Erythroblast (primary cell): ENCODE measurements at places on chromosomes 13 and 19.

GRCh38 chr19:11659612-11660011 is 62.3 kb downstream of the ZNF627 start:
- peak; percentile 11 for DNase-seq

- peak; percentile 71 for DNase-seq
Measured at GRCh38 chr19:55116232-55116858, 1.1 kb downstream of the PPP1R12C start.

DNA sequence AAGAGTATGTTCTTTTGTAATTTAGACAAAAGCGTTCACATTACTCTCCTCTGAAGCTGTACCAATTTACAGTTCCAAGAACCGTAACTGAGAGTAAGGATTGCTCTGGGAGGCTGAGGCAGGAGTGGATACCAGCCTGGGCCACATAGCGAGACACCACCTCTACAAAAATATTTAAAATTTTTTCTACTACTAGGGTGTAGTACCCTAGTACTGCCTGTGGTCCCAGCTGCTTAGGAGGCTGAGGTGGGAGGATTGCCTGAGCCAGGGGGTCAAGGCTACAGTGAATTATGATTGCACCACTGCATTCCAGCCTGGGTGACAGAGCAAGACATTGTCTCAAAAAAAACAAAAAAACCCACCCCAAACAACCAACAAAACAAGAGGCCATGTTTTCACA is 12.1 kb upstream of the CYP2A6 start:
- DNase-seq, result peak; percentile 39

DNA sequence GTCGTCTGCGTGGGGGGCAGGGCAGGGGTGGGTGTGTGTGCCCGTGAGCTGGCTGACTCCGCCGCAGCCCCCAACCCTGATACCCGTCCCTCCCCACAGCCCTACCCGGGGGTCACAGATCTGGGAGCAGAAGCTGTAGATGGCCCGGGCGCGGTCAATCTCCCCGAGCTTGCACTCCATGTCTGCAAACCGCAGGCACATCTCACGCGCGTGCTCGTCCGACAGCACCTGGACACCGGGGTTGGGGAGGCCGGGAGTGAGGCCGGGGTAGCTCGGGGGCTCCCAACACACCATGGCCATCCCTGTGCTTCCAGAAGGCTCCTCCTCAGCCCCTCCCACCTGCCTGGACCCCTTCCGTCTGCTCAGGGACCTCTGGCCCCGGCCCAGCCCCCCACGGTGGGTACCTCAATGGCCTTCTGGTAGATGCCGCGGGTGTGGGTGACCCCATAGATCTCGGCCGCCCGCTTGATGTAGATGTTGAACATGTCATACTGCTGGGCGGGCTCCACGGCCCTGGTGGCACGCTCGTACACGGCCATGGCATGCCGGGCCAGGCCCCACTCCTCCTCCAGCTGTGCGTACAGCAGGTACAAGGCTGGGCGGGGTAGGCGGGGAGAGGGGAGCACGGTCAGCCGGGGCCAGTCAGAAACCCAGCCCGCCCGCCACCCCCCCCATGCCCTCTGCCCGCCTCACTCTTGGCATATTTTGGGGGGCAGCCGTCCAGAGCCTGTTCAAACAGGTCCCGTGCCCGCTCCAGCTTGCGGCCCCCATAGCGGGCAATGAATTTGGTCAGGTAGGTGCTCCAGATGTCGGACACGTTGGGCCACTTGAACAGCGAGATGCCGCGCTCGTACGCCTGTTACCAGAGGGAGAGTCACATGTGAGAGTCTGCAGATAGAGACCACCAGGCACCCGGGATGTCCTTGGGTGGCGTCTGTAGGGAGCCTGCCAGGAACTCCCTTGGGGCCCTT is 8.6 kb downstream of the XAB2 start:
- no peak for DNase-seq

DNA sequence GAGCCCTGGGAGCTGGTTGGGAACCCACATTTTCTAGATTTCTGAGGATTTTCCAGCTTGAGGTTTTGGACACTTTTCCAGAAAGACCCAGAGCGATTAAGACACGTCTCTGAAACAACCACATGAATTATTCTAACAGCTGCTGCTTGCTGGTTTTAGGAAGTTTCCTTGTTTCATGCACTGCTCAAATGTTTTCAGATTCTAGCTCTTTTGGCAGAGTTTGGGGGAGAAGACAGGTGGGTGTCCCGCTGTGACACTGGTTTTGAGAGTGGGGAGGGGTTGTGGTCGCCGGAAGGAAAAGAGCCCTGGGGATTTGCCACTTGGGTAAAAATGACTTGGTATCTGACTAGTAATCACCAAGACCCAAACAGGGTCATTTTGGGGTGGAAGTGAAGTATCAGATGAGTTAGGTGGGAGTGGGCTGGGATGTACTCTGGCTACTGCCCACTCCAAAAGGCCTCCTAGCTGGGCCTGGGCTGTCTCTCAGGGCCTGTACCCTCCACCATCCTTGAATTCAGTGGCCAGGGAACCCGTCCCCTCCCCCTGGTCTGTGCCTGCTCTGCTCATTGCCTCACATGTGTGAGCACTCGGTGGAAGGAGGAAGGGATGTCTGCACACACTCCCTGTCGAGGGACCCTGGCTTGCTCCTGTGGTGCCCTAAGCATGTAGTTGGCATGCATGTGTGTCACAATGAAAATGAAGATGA is 13.2 kb downstream of the GATAD2A start:
- no peak for DNase-seq

- DNase-seq, result no peak
Measured at GRCh38 chr13:27016875-27017274, 154.7 kb downstream of the USP12 start.

GRCh38 chr13:95982144-95982543 is 71.1 kb downstream of the UGGT2 start:
- DNase-seq, result no peak

- no peak for DNase-seq
Measured at GRCh38 chr19:14901675-14902260, 15.8 kb upstream of the OR7A17 start.

GRCh38 chr13:98293570-98294142 is 116.6 kb upstream of the RNF113B start:
- DNase-seq, result no peak

- DNase-seq, result no peak
Measured at GRCh38 chr13:111634410-111634809, 314.0 kb downstream of the TEX29 start.

- DNase-seq, result no peak
Measured at GRCh38 chr19:441213-441836, 19.5 kb downstream of the SHC2 start.

DNA sequence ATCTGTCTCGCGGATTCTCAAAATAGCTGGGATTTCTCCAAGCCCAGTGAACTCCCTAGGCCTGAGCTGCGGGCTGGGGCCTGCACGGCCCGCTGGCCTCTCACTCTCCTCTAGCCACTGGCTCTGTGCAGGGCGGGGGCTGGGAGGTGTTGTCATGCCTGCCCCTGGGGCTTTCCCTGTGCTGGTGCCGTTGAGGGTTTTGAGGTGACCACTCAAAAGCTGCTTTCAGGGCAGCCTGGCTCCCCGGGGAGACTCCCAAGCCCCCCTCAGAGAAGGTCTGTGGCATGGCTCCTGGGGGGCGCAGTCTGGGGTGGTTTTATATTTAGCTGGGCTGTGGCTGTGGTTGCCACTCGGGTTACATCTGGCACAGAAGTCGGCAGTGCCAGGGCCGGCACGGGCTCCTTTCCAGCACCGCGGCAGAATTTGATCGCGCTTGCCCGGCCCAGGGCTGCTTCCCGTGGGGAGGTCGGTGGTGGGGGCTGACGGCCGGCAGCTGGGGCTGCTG is 10.0 kb downstream of the NDUFB7 start:
- no peak for DNase-seq

DNA sequence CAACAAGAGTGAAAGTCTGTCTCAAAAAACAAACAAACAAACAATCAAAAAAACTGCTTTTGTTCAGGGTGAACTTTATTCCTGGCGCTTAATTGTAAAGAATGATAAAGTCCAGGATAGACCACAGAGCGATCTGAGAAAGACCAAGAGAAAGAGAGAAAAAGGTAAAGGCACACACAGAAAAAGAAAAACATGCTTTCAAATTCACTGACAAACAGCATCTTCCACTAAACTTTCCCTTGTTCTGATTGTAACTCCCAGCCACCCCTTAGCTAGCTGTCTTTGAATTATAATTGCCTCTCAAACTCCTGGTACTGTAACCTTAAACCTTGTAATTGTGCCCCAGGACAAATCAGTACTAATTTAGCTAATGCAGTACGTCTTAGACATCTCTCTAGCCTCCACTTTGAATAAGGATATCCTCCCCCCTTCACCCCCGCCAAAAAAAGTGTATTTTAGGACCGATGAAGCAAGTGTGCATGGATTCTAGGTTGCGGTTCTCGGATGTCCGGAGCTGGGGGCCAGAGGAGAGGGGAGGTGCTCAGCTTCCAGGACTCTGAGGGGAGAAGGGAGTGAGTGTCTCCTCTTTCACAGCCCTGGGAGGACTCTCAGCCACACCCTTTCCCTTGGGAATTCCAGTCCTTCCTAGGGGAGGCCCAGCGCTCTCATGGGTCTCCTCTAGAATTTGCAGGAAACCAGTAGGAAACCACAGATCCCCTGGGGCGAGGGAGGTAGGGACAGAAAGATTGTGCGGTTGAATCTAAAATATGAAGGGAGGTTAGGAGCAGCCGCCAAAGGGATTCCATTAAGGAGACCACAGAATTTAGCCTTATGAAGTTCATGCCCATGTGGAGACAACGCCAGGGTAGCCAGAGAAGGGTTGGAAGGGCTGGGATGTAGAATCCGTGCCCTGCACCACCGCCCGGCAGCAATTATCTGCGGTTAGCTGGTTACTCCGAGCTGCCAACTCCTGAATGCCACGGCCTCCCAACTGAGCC is 19.7 kb downstream of the ZNF536 start:
- DNase-seq, result no peak

DNA sequence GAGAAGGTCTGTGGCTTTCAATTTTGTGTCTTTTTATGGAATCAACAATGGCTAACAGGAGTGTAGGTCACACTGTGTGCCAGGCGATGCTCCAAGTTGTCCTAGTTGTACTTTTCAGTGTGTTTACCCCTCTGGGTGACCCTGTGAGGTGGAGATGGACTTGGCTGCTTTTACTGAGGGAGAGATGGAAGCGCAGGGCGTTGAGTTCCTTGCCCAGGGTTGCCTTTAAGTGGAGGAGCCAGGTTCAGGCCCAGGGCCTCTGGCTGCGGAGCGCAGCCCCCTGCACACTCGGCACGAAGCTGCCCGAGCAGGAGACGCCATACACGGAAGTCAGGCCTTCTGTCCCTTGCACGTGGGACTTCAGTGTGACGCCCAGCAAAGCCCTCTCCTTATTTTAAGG is 112.8 kb downstream of the RAB20 start:
- no peak for DNase-seq

DNA sequence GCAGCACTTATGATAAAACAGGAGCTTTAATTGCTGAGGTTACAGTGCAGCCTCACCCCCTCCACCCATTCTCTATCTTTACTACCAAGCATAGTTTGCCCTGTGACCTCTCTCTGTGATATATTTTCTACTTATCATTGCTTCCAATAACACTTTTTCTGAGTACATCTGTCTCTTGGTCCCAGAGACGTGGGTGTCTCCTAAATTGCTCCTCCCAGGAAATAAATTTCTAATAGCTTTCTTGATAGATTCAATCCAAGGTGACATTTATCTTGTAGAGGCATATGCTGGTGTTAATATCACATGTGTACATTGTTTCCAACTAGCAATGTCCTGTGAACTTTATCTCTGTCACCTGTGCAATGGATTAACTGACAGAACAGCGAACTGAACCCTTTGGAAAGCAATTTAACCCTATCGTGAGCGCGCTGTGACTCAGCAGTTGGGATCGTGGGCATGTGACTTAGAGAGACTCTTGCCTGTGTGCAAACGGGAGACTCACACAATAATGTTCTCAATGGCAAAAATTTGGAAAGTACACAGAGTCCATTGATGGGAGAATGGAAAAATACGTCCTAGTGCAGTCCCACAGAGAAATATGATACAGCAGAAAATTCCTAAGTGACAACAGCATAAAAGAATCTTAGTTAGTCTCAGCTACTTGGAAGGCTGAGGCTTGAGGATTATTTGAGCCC is 7.0 kb upstream of the MAP2K2 start:
- peak; percentile 93 for DNase-seq

DNA sequence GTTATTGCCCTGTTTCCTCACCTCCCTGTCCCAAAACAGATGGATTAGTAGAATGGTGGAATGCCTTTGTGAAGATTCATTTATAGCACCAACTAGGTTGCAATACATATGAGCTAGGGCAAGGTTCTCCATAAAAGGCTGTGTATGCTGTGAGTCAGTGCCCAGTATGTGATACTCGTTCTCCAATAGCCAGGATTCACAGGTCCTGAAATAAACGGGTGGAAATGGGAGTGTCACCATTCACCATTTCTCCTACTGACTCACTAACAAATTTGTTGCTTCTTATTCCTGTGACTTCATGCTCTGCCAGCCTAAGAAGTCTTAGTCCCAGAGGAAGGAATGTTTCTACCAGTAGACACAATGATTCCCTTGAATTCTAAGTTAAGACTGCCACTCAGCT is 1745.4 kb downstream of the SLITRK1 start:
- DNase-seq, result no peak

DNA sequence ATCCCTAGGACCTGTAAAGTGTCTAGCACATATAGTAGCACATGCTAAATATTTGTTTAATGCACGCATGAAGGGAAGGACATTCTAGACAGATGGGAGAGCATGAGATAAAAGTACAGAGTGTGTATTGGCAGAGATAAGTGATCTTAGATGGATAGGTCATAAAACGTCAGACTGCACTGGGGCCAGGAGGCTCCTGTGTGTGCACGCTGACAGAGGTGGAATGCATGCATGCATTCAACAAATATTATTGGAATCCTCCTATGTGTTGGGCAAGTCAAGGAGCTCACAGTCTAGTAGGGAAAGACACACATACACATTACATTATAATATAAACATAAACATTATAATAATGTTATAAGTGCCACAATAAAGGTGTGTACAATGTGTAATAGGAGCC is 73.3 kb downstream of the FGF9 start:
- no peak for DNase-seq

DNA sequence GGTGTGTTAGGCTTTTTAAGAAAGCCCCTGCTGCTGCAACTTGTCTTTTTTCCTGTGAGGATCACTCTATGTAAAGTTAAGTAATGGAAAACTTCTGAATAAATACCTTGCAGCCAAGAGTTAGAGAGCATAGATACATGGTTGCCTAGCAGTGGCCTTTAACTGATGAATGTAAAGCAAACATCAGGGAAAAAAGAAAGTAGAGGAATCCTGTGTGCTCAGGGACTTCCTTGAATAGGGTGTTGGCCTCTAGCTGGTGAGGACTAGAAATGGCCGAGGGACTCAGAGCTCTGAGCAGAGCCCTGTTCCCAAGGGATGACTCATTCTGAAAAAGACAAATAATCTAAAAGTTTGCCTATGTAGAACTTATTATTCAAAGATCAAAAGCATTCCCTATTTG is 135.7 kb downstream of the MIPEP start:
- DNase-seq, result no peak
